ENCODE measurements at places on chromosomes 16 and 17. TPM values are rescaled to one million over a fixed set of nuclear protein-coding genes. Genes with fewer than 3 reads are reported as not detected.

The EPOP gene
- total RNA-seq: 10.8 TPM

The CCDC200 gene
- 0.14 TPM for total RNA-seq

The IGSF6 gene
- total RNA-seq: not detected

The THUMPD1 gene
- total RNA-seq: 27.9 TPM
